Activated CD4-positive, alpha-beta T cell treated with anti-CD3 and anti-CD28 coated beads, Interleukin-2, Interleukin-6, amounts not matched to agents 100 ng/mL and 50 ng/mL, durations not matched to agents 16 hours and 8 hours (primary cell): ENCODE measurements at places on chromosomes 13 and 19.

DNA sequence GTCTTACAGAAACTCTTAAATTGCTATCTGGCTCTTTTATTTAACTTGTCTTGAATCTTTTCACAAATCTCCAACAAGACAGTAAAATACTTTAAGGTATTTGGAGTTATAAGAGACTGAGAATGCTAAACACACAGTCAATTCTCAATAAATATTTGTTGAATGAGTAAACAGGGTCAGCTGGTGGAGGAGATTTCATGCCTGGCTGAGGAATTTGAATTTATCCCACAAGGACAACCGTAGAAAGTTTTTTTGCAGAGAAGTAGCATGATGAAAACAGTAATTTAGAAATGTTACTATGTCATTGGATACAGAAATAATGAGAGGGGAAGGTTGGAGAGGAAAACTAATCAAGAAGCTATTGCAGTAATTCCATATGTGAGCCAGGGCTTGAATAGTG lies 1223.7 kb downstream of the PCDH17 start:
- DNase-seq = no peak

GRCh38 chr19:3369337-3370213 lies 3.2 kb downstream of the NFIC start:
- DNase-seq = no peak

- no peak for DNase-seq
Observed at GRCh38 chr13:105048677-105049076, 1486.8 kb downstream of the EFNB2 start.

DNA sequence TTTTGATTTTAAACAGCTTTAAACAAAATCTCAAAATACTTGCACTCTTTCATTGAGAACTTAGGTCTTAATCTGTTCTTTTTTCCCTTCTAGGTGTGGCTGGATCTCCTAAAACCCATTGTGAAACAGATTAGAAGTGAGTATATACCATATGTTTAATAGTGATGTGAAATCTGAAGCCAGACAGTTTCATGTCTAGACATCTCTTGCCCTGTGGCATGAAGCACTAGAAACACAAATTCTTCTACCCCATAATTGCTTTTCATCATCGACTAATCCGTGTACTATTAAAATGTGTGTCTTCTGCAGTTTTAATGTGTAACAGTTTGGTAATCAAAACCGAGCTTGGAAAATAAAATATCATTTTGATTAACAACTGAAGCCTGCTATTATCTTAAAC lies 188.2 kb upstream of the RNF113B start:
- no peak for DNase-seq

- no peak for DNase-seq
Observed at GRCh38 chr13:51581148-51581820, 3.0 kb upstream of the WDFY2 start.

- no peak for DNase-seq
Observed at GRCh38 chr19:3057275-3057714, 5.0 kb downstream of the TLE5 start.

DNA sequence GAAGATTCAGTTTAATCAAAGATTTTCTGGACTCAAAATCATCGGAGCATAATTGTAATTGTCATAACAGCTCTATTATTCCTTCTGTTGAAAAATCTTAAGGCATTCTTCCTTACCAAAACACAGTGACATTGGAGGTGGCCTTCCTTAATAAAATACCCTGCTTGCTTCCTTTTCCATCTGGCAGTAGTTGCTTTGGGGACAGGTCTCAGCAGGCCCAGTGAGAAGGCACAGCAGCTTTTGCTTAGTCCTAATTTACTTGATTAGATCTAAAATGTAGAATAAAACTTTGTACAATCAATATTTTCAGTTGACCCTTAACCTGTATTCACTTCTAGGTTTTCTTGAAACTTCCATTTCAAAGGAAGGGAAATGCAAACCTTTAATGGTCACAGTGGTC lies 471.6 kb downstream of the PCDH20 start:
- DNase-seq = no peak

DNA sequence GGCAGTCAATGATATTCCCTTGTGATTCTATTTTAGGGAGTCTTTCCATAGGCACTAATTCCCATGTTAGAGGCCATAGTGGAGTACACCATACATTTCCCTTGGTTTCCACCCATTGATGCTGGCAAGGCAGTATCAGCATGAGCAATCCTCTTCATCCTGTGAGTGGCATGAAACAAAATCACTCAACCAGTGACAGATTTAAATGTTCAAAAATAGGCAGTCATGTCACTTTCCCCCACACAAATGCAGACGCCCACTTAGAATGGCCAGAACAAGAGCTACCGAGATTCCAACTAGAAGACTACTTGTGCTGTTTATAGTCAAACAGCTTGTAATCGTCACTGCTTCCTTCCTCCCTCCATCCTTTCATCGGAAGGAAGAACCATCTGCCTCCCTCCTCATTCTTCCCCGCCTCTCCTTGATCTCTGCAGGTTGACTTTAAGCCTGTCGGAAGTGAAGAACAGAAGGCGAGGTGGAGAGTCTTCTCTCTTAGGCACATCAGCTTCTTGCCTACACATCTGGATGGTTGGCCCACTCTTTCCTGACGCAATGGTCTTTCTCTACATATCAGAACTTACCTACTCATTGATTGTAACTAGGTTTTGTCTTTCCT lies 22.6 kb downstream of the RASL11A start:
- DNase-seq = no peak

DNA sequence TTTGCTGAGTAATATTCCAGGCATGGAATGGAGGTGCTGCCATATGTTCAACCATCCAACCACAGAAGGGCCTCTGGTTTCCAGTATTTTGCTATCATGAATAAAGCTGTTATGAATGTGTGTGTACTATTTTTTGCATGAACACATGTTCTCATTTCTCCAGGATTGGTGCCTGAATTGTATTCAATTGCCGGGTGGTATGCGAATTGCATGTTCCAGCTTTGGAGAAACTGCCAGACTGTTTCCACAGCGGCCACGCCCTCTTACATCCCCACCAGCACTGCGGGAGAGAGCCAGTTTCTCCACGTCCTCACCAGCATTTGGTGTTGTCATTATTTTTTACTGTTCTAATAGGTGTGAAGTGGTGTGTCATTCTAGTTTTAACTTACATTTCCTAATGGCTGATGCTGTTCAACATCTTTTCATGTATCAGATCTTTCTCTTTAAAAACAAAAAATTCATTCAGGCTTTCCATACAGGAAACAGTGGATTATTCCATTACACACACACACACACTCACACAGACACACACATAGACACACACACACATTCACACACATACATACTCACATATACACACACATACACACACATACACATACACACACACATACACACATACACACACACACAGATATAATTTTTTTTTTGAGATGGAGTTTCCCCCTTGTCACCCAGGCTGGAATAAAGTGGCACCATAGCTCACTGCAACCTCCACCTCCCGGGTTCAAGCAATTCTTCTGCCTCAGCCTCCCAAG lies 154.1 kb downstream of the PTPRS start:
- DNase-seq = no peak

DNA sequence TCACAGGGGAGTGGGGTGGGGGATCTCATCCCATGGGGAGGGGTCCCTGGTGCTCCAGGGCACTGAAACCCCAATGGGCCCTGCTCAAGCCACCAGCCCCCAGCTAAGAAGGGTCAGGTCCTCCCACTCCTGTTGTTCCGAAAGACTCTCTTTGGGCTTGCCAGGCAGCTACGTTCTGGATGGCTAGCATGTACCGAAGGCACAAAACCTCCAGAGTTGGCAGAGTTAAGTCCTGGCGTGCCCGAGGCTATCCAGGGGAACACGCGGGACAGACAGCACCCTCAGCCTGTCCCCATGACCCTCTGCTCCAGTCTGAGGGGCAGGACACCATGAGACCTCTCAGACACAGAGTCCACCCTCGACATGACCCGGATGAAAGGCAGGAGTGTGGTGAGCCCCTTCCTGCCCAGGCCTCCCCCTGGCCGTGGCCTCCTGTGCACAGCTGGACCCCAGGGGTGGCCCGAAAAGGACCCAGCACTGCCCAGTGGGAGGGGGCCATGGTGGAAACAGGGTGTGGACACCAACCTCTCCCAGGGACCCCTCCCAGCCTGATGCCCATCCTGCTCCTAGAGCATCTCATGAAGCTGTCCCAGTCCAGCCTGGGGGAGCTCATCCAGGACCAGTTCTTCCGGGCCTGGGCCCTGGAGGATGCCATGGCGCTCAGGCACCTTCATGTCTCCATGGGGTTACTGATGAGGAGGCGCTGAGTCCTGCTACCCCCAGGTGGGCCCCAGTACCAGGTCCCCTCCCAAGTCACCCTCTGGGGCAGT lies 53.0 kb upstream of the TPM4 start:
- no peak for DNase-seq

GRCh38 chr19:18478545-18479311 lies 40.8 kb upstream of the ISYNA1 start:
- DNase-seq = peak; percentile 84

- peak; percentile 66 for DNase-seq
Observed at GRCh38 chr19:12838182-12838885, at the start of gene MAST1. TSS of gene MAST1 (plus strand) at chr19:12838515. CDS start at chr19:12838573, 58 bp downstream.

DNA sequence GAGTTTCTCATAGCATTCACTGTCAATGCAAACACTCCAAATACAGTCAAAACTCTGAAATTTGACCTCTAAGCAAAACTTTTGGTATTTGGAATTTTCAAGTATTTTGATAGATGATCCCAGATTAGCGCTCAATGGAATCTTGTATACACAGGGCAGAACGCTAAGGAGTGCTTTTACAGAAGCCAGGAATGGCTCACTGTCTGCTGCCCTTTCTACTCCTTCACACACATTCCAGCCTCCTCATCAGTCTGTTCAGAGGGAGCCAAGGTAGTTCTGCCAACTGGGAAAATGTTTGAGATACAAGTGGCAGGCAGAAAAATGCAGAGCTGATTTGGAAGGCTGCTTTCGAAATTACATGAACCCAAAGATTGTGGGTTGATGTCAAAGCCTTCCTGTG lies 4.4 kb upstream of the STARD13 start:
- no peak for DNase-seq

DNA sequence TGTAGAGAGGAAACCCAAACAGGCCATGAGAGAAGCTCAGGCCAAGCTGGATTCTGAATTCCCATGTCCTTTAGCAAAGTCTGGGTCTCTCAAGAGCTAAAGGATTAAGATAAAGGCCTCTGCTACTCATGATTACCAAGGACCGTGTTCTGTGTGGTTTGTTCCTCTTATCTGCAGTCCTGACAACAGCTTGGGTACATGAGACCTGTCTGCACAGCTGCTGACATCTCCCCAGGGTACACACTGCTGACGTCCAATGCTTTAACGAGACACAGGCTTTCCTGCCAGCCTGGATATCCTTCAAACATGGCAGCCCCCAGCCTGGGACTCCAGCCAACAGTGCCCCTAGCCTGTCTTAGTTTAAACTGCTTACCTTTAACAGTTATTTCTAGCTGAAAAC lies 211.0 kb downstream of the SLC7A1 start:
- DNase-seq = no peak

GRCh38 chr13:64457976-64458375 lies 2772.2 kb downstream of the PCDH9 start:
- no peak for DNase-seq

- DNase-seq = no peak
Observed at GRCh38 chr13:43665388-43665787, 121.4 kb downstream of the ENOX1 start.

DNA sequence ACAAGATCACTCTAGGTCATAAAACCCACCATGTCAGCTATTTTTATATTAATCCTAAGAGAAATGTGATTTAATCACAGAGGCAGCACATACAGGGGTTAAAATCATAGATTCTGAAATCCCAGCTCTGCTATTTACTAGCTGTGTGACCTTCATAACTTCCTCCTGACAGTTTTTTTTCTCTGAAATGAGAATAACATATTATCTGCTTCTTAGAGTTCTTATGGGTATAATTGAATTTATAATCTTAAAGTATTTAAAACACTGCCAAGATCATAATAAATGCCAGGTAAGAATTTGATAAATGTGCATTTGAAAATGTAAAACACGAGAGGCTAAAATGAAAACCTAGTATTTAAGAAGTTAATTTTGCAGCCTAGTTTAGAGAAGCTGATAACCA lies 722.9 kb downstream of the SLITRK6 start:
- DNase-seq = no peak

DNA sequence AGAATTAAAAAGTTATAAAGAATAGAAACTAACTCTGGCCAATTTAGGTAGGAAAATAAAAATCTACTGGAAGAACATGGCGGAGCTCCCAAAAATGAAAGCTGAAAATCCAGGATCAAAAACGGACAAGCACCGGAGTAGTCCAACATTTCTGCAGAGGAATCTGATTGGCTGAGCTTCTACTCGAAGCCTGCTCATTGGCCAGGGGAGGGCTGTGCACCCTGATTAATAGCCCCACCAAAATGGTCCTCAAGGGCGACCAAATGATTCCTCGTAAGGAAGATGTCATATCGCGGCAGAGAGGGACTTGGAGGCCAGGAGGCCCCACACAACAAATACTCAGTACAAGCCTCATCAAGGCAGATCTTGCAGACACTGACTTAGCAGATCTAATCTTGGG lies 900.7 kb downstream of the UQCRFS1 start:
- no peak for DNase-seq

DNA sequence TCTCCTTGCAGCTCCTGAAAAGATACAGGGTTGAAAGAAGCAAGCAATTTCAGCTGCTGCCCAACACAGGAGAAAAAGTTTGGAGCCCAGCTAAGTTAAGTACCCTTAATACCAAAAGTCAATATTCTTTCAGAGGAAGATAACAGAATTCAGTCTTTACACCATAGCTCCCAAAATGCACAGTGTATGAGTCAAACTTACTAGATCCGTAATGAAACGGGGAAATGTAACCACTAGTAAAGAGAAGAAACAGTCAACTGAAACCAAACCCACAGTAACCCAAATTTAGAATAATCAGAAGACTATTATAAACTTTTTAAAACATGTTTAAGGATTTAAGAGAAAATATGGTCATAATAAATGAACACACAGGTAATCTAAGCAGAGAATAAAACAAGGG lies 45.2 kb downstream of the SUCLA2 start:
- DNase-seq = no peak

GRCh38 chr19:5664515-5664914 lies 15.8 kb downstream of the MICOS13 start:
- no peak for DNase-seq

GRCh38 chr19:3773814-3774515 lies 1.9 kb upstream of the RAX2 start:
- DNase-seq = no peak

DNA sequence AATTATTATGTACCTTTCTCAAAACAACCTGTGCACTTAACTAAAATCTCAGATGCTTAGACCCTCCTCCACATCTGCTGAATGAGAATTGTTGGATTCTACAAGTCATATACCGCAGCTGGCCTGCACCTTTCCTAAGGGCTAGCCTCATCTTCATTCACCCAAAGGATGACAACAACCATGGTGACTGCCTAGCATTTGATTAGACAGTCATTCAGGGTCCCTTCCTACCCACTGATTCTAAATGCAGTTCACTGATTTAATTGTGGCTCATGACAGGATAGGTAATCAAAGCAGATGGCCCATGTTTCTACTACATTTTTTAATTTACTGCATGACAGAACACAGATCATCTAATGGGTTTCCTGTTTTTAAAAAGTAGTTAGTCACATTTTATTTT lies 551.9 kb upstream of the SLC10A2 start:
- DNase-seq = no peak

- no peak for DNase-seq
Observed at GRCh38 chr19:35039881-35040825, 1.4 kb upstream of the HPN start.
